Activated T-cell treated with anti-CD3 and anti-CD28 coated beads, Interleukin-2, amount 50 U/mL, for 24 hours (primary cell): ENCODE measurements at places on chromosomes 5 and 9.

GRCh38 chr5:39021413-39021812, 52.8 kb downstream of the RICTOR start:
- no peaks in the 10 kb centered on the region for H3K27me3 ChIP-seq
- no peak for DNase-seq
- no peak overlapping the region for H3K4me3 ChIP-seq
- H3K4me1 ChIP-seq = peaks cover 80% of the 10 kb centered on the region
- H3K27ac ChIP-seq = no peak overlapping the region
- H3K36me3 ChIP-seq = peaks cover 53% of the 10 kb centered on the region

- no peak overlapping the region for H3K4me3 ChIP-seq
- peaks cover 19% of the 10 kb centered on the region for H3K27me3 ChIP-seq
- peaks cover 12% of the 10 kb centered on the region for H3K4me1 ChIP-seq
- no peak overlapping the region for H3K27ac ChIP-seq
- DNase-seq = no peak
Observed at GRCh38 chr5:180136630-180137381, 65.2 kb upstream of the RNF130 start.

DNA sequence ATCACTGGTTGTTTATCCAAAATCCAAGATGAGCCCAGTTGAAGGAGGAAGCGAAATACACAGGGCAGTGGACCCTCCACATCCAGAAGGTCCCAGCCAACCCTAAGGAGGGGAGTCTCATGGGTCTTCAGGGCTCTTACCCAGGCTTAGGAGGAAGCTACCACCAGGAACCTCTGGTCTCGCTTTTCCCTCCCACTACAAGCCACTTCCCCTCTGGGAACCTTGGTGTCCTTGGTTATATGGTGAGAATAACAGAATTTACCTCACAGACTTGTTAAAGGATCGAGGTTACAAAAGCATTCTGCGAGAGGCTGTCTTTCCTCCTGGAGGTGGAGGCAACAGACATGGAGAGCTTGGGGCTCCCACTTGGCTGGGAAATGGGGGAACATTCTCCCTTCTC, 3.4 kb downstream of the HIGD2A start:
- H3K4me1 ChIP-seq = peaks cover 13% of the 10 kb centered on the region
- no peak for DNase-seq
- peak overlapping the region; percentile 78 for H3K27ac ChIP-seq
- H3K36me3 ChIP-seq = peaks cover 85% of the 10 kb centered on the region
- no peak overlapping the region for H3K4me3 ChIP-seq
- H3K27me3 ChIP-seq = no peaks in the 10 kb centered on the region

GRCh38 chr9:6641961-6642360, 3.6 kb downstream of the GLDC start:
- H3K27ac ChIP-seq = no peak overlapping the region
- peaks cover 22% of the 10 kb centered on the region for H3K4me1 ChIP-seq
- no peaks in the 10 kb centered on the region for H3K36me3 ChIP-seq
- DNase-seq = no peak
- peaks cover 76% of the 10 kb centered on the region for H3K27me3 ChIP-seq

GRCh38 chr5:67003685-67003934, 193.0 kb downstream of the CD180 start:
- no peaks in the 10 kb centered on the region for H3K27me3 ChIP-seq
- H3K4me3 ChIP-seq = peak overlapping the region; percentile 65
- peak overlapping the region; percentile 76 for H3K27ac ChIP-seq
- DNase-seq = no peak

- H3K4me3 ChIP-seq = no peak overlapping the region
- peaks cover 27% of the 10 kb centered on the region for H3K4me1 ChIP-seq
- H3K27me3 ChIP-seq = peaks cover 59% of the 10 kb centered on the region
- no peaks in the 10 kb centered on the region for H3K36me3 ChIP-seq
- no peak overlapping the region for H3K27ac ChIP-seq
Observed at GRCh38 chr5:77960305-77960704, 184.2 kb upstream of the TBCA start.

DNA sequence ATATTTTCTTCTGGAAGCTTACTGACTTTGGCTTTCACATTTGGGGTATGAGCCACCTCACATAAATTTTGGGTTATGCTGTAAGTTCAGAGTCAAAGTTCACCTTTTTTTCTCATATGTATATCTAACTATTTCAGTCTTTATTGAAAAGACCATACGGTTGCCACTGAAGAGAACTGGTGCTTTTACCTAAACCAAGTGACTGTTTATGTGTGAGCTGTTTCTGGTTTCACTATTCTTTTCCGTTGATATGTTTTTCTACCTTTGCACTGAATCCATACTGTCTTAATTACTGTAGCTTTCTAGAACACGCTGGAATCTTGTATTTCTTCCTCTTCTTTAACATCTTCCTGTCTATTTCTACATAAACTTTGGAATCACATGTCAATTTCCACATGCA, 36.3 kb upstream of the SPINK5 start:
- H3K27me3 ChIP-seq = no peaks in the 10 kb centered on the region
- no peak overlapping the region for H3K27ac ChIP-seq

- H3K4me3 ChIP-seq = no peak overlapping the region
- H3K36me3 ChIP-seq = no peaks in the 10 kb centered on the region
Observed at GRCh38 chr5:170470808-170471404, 32.9 kb upstream of the KCNIP1 start.

DNA sequence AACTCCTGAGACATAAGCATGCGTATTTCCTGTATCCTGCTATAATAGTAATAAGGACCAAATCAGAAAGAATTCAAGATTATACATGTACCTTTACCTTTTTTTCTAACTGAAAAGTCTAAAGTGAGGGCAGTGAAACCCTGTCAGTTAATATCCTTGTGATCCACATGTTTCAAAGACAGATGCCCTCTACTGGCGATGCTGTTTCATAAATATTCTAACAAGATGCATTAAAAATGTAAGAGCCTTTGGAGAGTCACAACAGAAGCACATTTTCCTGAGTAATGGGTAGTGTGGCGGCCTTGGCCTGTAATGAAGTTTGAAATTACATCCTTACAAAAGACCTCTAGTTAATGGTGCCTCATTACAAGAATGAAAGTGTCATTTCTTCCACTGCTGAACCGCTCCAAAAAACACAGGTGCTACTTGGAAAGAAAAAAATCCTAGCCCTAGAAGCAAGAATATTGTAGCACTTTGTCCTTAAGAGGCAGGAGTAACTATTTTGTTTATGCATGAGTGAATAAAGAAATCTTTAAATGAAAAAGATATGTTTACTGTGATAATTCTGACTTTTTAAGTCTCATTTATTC, 232.6 kb downstream of the EPB41L4A start:
- no peak for DNase-seq
- peaks cover 50% of the 10 kb centered on the region for H3K27me3 ChIP-seq
- H3K4me1 ChIP-seq = peaks cover 5% of the 10 kb centered on the region
- H3K4me3 ChIP-seq = no peak overlapping the region
- no peaks in the 10 kb centered on the region for H3K36me3 ChIP-seq
- no peak overlapping the region for H3K27ac ChIP-seq

- no peaks in the 10 kb centered on the region for H3K27me3 ChIP-seq
- no peaks in the 10 kb centered on the region for H3K4me1 ChIP-seq
- H3K36me3 ChIP-seq = no peaks in the 10 kb centered on the region
- no peak for DNase-seq
- no peak overlapping the region for H3K27ac ChIP-seq
Observed at GRCh38 chr5:128378196-128378595, 159.8 kb downstream of the FBN2 start.

DNA sequence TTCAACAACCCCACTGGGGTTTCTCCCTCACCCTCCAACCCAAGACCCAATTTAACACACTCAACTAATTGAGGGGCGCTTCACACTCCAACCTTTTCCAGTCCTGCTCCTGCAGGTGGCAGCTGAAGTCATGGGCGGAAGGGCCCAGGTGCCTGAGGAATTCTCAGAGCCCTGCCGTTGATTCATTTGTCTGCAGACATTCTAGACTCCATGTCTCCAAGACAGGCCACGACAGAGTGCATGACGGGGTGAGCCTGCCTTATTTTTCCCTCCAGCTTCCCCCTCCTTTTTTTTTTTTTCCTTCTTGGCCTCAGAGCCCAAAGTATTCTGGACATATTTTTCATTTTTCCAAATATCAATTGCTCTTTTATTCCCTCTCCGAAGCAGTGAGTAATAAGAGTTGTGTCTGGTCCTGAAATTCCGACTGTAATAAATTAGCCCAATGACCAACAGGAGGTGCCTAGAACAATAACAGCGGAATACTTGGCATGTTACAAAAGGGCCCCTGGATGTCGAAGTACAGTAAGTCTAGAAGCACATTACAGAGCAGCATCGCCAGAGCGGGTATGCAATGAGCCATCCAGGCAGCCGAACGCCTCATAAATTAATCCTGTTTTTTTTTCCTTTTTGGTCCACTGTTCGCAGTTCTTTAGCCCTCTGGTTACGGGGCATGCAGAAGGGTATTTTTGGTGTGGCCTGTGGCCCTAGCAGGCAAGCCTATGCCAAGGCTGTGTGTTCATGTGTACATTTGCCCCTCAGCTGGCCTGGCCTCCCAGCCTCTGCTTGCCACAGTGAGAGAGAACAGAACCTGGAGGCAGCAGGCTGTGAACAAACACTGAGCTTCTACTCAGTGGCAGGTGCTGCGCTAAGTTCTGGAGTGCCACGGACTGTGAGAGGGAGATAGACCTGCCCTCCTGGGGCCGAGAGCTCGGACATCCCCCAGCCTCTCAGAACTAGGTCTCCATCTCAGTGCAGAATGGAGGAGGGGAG, 8.6 kb upstream of the SMIM23 start:
- no peak for DNase-seq
- H3K4me3 ChIP-seq = no peak overlapping the region
- no peaks in the 10 kb centered on the region for H3K36me3 ChIP-seq
- H3K27ac ChIP-seq = no peak overlapping the region
- H3K27me3 ChIP-seq = peaks cover 34% of the 10 kb centered on the region

DNA sequence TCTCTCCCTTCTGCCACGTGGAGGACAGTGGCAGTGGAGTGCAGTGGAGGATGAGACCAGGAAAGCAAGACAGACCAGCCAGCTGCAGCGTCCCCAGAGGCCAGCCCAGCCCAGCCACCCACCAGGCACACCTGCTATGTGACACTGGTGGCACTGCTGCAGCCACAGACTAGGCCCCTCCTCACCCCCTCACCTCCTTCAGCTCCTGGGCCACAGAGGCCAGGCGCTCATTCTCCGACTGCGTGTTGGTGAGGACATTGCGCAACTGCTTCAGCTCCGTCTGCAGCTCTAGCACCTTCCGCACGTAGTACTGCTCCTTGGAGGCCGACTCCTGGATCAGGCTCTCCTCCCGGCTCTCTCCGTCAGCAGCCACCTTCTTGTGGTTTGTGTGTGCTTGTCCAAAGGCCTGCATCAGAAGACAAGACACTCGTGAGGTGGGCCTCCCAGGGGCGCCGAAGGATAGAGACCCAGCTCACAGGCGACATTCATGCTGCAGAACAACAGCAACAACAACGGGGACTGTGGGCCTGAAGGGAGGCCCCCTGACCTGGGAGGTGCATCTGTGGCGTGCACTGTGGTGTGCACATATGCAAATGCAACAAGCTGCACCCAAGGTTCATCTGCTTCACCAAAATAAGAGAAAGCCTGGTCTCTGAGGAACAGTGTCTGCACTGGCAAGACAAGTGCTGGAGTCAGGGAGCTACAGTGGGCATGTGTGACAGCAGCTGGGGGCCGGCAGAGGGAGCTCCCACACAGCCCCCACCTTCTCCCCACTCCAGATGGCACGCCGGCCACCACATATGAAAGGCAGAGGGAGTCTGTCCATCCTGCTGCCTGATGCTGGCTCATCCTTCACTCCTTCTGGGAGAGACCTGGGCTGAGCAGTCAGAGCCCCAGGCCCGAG, 35.5 kb downstream of the BICD2 start:
- DNase-seq = no peak
- peak overlapping the region; percentile 8 for H3K27ac ChIP-seq
- peaks cover 50% of the 10 kb centered on the region for H3K36me3 ChIP-seq
- H3K4me3 ChIP-seq = no peak overlapping the region

DNA sequence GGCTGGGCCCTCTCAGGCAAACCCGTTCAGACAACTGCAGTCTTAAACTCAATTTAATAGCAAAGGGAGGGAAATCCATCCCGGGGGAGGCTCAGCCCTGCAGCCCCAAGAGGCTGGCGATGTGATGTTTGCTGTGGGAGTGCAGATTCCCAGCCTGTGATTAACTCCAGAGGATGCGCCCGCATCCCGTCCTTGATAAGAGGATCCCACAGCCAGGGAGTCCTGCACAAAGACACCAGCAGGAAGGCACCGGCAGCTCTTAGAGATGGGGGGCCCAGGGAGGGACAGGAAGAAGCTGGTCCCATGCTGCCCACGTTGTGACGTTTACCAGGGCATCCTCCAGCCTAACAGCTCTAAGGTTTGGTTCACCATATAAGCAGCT, 64.7 kb downstream of the MRPL36 start:
- no peaks in the 10 kb centered on the region for H3K4me1 ChIP-seq
- H3K27ac ChIP-seq = no peak overlapping the region
- H3K4me3 ChIP-seq = no peak overlapping the region

GRCh38 chr5:59187857-59188256, 605.0 kb downstream of the RAB3C start:
- peaks cover 6% of the 10 kb centered on the region for H3K4me1 ChIP-seq
- H3K36me3 ChIP-seq = no peaks in the 10 kb centered on the region
- no peak overlapping the region for H3K27ac ChIP-seq
- H3K4me3 ChIP-seq = no peak overlapping the region
- no peak for DNase-seq

GRCh38 chr9:136653323-136654079, 9.2 kb upstream of the EGFL7 start:
- no peak overlapping the region for H3K4me3 ChIP-seq
- no peak for DNase-seq
- H3K27ac ChIP-seq = no peak overlapping the region
- peaks cover 11% of the 10 kb centered on the region for H3K4me1 ChIP-seq
- peaks cover 60% of the 10 kb centered on the region for H3K27me3 ChIP-seq

DNA sequence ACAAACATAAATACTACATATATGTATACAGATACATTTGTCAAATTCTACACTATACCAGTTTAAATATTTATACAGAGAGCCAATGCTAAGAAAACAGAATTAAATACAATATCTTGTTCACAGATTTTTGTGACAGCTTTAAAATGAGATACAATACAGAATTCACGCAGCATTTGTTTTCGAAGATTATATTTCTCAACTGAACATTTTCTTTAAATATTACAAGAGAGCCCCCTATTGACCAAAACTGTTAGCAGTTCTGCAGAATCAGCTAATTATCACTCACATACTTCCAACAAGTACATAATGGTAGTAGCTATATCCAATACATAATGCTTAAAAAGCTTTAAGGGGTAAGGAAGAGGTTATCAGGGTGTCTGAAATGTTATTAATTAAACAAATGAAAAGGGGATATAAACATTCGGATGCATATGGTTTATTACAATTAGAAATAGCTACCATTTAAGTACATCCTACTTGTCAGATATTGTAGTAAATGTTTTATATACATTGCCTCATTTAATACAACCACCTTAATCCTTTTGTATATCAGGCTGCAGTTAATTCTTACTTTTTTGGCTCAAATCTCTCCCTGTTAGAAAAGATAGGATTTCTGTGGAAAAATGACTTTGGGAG, 31.7 kb downstream of the ZDHHC21 start:
- no peaks in the 10 kb centered on the region for H3K27me3 ChIP-seq
- DNase-seq = no peak
- H3K36me3 ChIP-seq = peaks cover 39% of the 10 kb centered on the region

- H3K4me1 ChIP-seq = no peaks in the 10 kb centered on the region
- H3K36me3 ChIP-seq = peaks cover 23% of the 10 kb centered on the region
- no peak overlapping the region for H3K27ac ChIP-seq
- H3K27me3 ChIP-seq = no peaks in the 10 kb centered on the region
- no peak overlapping the region for H3K4me3 ChIP-seq
Observed at GRCh38 chr5:108869066-108869465, 121.4 kb downstream of the FER start.

GRCh38 chr5:108753877-108754276, 6.2 kb downstream of the FER start:
- H3K4me1 ChIP-seq = peaks cover 20% of the 10 kb centered on the region
- peaks cover 3% of the 10 kb centered on the region for H3K36me3 ChIP-seq
- no peak overlapping the region for H3K27ac ChIP-seq
- no peak for DNase-seq
- H3K27me3 ChIP-seq = no peaks in the 10 kb centered on the region
- no peak overlapping the region for H3K4me3 ChIP-seq
